Upper lobe of left lung (tissue), 6 donors: ENCODE measurements at places on chromosomes 16 and 17. TPM values are rescaled to one million over a fixed set of nuclear protein-coding genes. Genes with fewer than 3 reads are reported as not detected.

The SERPINF2 gene
- total RNA-seq = 24.2 TPM

The TEKT5 gene
- not detected for total RNA-seq

The SEZ6L2 gene
- 12.2 TPM for total RNA-seq

- DNase-seq = no peak
These were observed 8.5 kb upstream of the SIAH1 start for GRCh38 chr16:48393485-48394354.

GRCh38 chr17:74532115-74532514, 840 bp upstream of the CD300LB start:
- no peak for DNase-seq

The CES1 gene
- total RNA-seq = 110 TPM

DNA sequence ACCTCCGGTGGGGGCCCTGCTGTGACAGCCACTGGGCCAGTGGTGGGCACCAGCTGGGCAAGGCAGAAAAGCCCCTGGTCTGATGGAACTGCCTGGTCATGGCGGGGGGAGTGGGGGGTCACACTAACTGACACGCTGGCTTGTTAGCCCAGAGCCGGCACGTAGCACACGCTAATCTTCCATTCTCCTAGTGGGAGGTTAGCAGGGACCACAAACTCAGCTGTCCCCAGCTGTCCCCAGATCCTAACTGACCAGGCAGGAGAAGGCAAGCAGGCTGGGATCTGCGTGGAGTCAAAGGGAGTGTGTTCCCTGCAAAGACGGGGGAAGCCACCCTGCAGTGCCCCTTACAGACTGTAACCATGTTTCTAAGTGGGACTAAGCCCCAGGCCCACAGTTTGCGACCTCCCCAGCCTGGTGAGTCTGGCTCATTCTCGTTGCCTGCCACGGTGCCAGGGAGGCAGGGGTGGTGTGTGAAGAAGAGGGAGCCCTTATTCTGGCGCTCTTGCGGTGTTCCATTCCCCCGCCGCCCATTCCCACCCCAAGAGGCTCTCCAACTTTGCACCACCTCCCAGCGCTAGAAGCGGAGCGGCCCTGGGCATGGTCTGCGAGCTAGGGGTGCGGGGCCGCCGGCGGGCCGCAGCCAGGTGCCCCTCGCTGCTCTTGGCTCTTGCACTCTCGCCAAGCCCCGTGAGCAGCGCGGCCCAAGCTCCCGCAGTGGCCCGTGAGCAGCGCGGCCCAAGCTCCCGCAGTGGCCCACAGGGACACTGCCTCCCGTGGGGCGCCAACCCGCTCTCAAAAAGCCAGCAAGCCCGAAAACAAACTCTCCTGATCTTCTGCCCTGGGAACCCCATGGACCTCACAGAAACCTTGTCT, 12.1 kb upstream of the ZNF423 start:
- DNase-seq = peak; percentile 77

- peak; percentile 70 for DNase-seq
These were observed 66.8 kb downstream of the PIPOX start for GRCh38 chr17:29109477-29110371.

- DNase-seq = no peak
These were observed 11.1 kb downstream of the CBFA2T3 start for GRCh38 chr16:88965826-88966480.
